ENCODE measurements at places on chromosomes 6 and 20.
A peak's percentile ranks its signal among the peaks of the same experiment; 100 is the strongest.

GRCh38 chr6:71678091-71678490 is 208.3 kb upstream of the RIMS1 start:
- no peak for DNase-seq

- no peak for DNase-seq
Measured at GRCh38 chr6:3117912-3118352, 579 bp upstream of the BPHL start.

GRCh38 chr6:144582939-144583613 is 297.9 kb downstream of the UTRN start:
- peak; percentile 68 for DNase-seq

- DNase-seq = no peak
Measured at GRCh38 chr6:37491830-37492208, 7.9 kb downstream of the CCDC167 start.

GRCh38 chr20:46062151-46062550 is 27.6 kb downstream of the NCOA5 start:
- no peak for DNase-seq

- peak; percentile 98 for DNase-seq
Measured at GRCh38 chr6:8435093-8435844, at the start of gene SLC35B3. Gene SLC35B3, minus strand, starts transcription at chr6:8435545.

GRCh38 chr6:70663881-70664466 is 3.7 kb upstream of the SMAP1 start:
- peak; percentile 41 for DNase-seq

DNA sequence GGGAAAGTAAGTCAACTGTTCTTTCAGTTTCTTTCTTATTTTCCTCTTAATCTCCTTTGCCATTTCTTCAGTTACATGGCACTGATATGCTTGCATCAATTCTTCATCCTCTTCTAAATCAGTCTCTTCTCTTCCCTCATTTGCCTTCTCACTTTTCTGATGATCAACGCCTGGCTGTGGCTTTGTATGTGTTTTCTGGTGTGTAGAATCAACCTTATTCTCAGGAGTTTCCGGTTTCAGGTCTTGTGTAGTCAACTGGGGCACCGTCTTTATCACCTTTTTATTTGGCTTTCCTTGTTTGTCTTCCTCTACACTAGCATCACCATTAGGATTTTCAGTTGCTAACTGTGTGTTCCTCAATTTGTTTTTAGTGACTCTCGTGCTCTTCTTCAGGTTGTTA is 31.6 kb downstream of the AHI1 start:
- DNase-seq = no peak

GRCh38 chr6:149074832-149075258 is 242.7 kb upstream of the TAB2 start:
- DNase-seq = no peak

DNA sequence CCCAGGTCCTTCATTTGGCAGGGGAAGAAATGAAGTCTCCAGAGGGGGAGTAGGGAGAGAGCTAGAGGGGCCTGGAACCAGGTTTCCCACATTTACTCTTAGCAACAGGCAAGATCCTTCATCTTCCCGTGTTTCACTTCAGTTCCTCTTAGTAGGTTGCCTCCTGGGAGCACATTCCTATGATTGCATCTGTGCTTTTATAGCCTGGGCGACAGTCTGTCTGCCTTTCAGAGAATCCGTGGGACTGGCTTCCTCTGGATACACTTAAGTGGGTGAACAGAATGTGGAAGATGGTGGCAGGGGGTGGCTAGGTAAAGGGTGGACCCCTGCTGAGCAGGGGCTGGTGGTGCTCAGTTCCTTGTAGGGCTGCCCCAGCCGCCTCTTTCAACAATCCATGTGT is 33.4 kb downstream of the STK35 start:
- no peak for DNase-seq

DNA sequence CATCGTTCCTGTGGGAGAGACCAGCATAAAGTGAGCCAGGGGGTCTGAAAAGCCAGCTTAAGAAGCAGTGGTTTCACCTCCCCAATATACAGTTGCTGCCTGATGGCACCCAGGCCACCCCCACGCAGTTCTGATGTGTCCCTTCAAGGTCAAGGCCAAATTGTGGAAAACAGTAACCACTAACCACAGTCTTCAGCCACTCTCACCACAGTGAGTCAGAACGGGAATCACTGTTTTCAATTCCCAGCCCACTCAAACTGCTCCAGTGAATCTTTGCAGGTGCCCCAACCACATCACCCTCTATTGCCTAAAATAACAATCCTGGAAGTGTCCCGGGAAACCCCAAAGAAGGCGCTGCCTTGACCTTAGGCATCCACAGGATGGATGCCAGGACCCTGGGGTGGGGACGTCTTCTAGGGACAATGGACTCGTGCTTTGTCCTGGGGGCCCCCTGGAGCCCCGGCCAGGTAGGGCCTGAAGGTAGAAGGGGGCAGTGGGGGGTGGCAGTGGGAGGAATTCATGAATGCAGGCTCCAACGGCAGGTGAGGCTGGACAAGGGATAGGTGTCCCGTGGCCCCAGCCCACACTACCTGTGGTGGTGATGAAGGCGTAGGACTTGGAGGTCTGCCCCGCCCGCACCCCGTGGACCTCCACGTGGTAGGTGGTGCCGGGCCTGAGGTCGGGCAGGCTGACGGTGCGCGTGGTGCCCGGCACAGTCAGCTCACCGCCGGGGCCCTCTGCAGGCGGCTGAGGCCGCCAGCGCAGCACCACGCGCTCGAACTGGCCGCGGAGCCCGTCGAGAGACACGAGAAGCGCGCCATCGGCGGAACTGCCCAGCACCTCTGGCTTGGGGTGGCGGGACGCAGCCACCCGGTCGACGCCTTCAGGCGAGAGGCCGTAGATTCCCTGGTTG is 22.2 kb downstream of the TNXB start:
- DNase-seq = no peak

GRCh38 chr6:12241493-12242175 is 48.5 kb upstream of the EDN1 start:
- DNase-seq = no peak

DNA sequence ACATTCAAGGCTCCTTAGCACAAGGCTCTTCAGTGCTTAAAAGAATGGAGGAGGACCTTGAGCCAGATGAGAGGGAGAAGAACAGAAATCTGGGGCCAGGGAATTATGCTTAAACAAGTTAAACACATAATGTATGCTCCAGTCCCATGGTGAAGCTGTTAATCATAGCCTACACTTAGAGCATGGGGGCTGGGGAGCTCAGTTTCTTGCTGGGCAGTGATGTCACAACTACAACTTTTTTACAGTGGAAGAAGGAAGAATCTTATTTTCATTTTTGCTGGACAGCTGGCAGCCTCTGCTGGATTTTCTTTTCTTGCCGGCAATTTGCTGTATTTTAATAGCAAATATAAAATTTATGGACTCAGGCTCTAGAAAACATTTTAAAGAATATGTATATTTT is 432.5 kb downstream of the CD109 start:
- DNase-seq = peak; percentile 71

GRCh38 chr20:22407237-22408193 is 176.9 kb downstream of the FOXA2 start:
- DNase-seq = no peak

DNA sequence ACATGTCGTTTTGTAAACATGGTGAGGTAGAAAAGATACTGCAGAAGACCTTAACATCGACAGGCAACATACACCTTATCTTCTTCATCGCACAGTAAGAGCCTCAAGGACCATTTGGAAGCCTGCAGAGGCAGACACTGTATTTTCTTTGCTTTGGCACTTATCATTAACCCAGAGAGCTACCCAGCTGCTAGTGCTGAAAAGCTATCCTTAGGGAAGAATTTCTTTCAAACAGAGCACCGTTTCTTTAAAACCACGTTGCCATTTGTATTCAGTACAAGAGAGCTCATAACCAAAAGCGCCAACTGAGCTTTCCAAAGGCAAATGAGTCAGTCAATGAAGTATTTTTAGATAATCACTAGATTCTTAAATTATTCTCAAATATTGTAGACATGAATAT is 306.6 kb downstream of the EPM2A start:
- DNase-seq = no peak

- DNase-seq = peak; percentile 19
Measured at GRCh38 chr6:85679445-85680123, 36.9 kb upstream of the SYNCRIP start.

DNA sequence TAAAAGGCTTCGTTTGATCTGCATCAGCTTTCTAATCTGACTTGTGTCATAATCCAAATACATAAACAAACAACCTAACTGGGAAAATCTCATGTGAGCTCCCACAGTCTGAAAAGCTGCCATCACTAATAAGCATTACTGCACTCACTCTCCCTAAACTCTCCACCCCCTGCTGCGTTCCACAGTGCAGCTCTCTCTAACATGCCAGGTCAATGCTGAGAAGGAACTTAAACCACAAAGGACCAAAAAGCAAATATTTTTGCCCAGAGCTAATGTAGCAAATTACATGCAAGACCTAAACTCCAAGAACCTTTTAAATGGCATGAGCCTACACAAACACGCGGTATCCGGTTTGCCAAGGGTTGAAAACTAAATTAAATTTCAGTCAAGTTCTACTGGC is 542.3 kb upstream of the JARID2 start:
- DNase-seq = no peak

DNA sequence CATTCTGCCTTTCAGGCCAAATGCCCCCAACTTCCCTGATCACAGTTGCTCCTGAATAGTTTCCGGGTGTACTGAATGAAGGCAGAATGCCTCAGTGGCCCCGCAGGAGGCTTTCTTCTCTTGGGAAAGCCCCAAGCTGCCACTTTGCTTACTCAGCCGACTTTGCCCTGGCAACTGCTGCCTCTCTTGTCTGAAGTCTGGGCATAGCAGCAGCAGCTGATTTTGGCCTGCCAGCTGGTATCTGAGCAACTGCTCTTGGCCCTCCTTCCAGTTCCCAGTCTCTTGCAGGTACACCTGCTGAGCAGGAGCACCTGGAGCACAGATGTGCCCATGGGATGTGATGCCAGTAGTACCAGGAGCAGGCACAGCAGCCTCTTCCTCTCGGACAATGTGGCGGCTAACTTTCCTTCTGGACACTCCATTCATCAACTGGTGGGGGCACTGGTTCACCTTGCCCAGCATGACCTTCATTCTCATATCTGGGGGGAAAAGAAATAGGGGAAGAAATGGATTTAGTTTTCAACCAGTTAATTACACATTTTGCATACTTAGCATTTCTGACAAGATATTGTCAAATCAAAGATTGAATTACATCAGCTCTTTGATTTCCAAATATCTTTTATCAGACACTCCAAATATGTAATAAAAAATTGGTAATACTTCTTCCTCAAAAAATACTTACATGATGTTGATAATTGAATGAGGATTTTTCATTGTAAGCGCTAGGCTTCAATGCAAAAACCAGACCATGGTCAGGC is 468.2 kb downstream of the PKHD1 start:
- DNase-seq = peak; percentile 4

GRCh38 chr6:137680705-137681346 is 186.2 kb upstream of the TNFAIP3 start:
- DNase-seq = no peak

DNA sequence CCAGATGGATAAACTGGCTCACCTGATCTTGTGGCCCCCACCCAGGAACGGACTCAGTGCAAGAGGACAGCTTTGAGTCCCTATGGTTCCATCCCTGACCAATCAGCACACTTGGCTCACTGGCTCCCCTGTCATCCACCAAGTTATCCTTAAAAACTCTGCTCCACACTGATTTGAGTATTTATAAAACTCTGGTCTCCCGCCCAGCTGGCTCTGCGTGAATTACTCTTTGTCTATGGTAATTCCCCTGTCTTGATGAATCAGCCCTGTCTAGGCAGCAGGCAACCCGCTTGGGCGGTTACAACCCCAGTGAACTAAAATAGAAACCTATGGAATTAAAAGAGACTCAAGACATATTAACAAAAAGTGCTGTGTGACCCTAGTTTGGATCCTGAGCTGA is 38.1 kb upstream of the CD83 start:
- DNase-seq = peak; percentile 53

GRCh38 chr6:20791944-20792343 is 257.7 kb downstream of the CDKAL1 start:
- peak; percentile 26 for DNase-seq

GRCh38 chr6:110681543-110682459 is 133.5 kb downstream of the CDK19 start:
- DNase-seq = peak; percentile 35

GRCh38 chr6:3226042-3226441 is 1.4 kb downstream of the TUBB2B start:
- no peak for DNase-seq

- peak; percentile 83 for DNase-seq
Measured at GRCh38 chr6:159042003-159042825, 2.6 kb downstream of the TAGAP start.

GRCh38 chr6:44230034-44230675 is 6.8 kb downstream of the SLC29A1 start:
- DNase-seq = no peak

GRCh38 chr6:160978141-160978901 is 13.2 kb upstream of the MAP3K4 start:
- no peak for DNase-seq

DNA sequence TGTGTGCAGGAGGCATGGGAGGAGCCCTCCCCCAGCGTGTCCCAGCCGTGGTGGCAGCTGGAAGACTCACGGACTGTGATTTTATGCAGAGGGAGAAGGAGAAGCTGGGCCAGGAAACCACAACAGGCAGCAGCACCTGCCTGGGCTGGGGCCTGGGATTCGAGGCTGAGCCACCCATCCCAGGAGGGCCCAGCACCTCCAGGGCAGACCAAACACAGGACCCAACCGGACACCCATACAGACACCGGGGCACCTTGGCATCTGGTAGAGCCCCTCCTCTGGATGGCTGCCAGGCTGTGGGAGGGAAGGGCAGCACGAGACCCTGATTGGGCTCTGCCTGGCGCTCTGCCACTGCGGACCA is 41.7 kb upstream of the CHRNA4 start:
- no peak for DNase-seq

GRCh38 chr6:6861351-6861894 is 246.3 kb upstream of the RREB1 start:
- no peak for DNase-seq

DNA sequence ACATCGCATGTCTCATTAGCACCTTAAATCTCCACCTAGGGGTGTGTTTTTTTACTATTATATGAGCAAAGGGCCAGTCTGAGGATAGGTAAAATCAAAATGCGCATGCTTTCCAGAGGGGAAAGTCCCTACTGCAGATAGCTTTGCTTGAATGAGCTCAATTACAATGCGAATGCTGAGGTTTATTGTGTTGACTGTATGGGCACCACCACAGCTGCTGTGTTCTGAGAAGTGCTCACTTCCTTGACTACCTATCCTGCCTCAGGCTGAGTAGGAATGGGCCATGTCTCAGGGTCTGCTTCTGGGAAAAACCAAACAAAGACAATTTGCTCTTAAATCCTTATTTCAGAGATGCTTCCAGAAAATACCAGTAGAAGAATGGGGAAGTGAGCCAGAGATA is 36.6 kb downstream of the MOCS1 start:
- no peak for DNase-seq

- no peak for DNase-seq
Measured at GRCh38 chr6:106360989-106361430, 493 bp downstream of the CRYBG1 start.

Measured in muscle of leg (tissue), 16 donors.